ENCODE measurements at places on chromosomes 2 and 18. TPM values are rescaled to one million over a fixed set of nuclear protein-coding genes. Genes with fewer than 3 reads are reported as not detected.

- DNase-seq, result no peak
Observed at GRCh38 chr2:109494351-109494750, 119.4 kb downstream of the SEPTIN10 start.

DNA sequence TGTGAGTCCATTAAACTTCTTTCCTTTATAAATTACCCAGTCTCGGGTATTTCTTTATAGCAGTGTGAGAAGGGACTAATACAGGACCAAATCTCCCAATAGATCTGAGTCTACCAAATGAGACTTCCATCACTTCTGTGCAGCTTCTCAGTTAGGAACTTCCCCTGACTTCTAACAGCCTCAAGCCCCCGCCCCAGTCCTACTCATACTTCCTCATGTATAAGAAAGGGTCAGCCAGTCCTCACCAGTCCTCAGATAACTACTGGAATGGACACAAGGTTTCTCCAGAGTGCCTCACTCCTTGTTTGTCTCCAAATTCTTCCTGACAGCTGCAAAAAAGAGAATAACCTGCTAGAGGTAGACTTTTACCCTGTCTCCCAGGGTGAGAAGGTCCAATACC is 19.5 kb downstream of the TTC32 start:
- DNase-seq, result peak; percentile 17

DNA sequence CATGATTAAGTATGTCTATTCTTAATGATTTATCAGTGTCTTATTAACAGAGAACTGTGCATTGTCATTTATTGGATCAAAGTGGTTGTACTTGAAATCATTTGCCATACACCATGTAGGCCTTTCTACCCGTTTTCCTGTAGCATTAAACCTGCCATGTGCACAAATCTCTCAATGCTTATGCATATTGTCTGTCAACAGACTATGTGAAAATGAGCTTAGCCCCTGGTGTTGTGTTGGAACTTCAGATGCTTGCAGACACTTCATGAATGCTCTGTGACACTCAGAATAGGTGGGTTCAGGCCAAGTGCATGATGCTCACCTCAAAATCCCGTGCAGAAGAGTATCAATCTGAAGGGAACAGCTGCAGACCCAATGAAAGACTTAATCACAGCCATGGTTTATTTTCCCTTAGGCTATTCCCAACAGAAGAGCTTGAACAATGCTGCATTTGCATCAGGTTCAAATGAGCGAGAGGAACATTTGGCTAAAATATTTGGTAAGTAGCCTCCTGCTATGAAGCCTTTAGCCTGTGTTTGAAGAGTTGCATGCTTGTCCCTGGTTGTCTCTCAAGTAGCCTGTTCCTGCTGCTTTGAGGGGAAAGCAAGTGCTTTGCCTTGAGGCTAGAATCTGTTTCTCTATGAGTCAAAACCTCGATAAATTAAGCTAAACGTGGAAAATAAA is 6.1 kb downstream of the C2orf92 start:
- no peak for DNase-seq

- peak; percentile 65 for DNase-seq
Observed at GRCh38 chr2:178072383-178073301, at the start of gene PDE11A. Gene PDE11A (minus strand): TSS chr2:178072777. CDS start chr2:178072437, 340 bp downstream.

DNA sequence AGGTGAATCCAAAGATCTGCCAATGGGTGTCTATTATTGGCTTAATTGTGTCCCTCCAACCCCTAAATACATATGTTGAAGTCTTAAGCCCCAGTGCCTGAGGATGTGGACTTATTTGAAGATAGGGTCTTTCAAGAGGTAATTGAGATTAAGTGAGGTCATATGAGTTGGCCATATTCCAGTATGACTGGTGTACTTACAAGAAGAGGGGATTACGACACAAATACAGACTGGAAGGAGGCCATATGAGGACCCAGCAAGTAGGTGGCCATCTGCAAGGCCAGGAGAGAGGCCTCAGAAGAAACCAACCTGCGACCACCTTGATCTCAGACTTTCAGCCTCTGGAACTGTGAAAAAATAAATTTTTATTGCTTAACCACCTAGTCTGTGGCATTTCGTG is 121.1 kb upstream of the FN1 start:
- DNase-seq, result no peak

GRCh38 chr18:27202741-27203140 is 17.6 kb upstream of the CHST9 start:
- no peak for DNase-seq

DNA sequence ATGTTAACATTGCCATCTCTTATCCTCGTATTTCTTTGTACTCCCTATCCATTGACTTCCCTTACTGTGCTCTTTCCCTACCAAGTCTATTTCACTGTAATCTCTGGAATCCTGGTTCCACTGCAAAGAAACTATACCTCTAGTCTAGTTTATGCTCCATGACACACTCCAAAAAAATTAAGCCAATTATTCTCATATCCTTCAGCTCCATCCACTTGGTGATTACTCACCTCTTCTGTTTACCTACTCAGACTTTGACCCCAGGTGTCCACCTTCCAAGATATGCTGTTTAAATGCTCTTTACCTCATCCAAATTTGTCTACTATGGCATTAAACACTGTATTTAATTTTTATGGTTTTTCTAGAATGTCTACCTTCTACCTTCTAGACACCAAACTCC is 137.9 kb downstream of the ATAD2B start:
- no peak for DNase-seq

GRCh38 chr2:73070643-73071359 is 711 bp downstream of the SFXN5 start:
- DNase-seq, result no peak

DNA sequence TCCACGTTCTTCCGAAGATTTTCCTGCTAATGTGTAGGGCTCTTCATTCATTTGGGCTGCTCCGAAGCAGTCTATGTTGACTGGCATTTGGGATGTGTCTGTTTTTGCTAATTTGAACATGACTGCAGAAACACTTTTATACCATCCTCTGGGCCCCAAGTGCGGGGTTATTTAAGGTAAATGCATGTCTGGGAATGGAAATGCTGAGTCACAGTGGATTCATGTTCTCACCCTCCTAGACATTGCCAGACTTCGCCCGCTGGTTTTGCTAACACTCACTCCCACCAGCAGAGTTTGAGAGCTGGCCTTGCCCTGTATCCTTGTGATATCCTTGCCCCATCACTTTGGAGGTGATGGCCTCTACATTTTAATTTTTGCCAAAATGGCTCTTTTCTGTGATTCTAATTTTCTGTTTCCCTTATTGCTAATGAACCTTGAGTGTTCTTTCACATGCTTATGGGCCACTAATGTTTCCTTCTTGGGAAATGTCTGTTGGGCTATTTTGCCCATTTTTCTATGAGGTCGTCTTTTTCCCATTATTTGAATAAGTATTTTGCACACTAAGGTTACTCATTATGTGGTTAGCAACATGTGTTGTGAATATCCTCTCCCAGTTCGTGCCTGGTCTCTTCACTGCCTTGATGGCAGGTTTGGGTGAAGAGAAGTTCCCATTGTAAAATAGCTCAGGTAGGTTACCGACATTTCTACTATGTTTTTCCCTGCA is 204.1 kb downstream of the GLI2 start:
- DNase-seq, result no peak

GRCh38 chr2:71790226-71791060 is 337.1 kb downstream of the DYSF start:
- DNase-seq, result no peak

- no peak for DNase-seq
Observed at GRCh38 chr2:134392442-134393074, 138.7 kb downstream of the MGAT5 start.

GRCh38 chr2:67394734-67395133 is 2.4 kb upstream of the ETAA1 start:
- DNase-seq, result no peak

DNA sequence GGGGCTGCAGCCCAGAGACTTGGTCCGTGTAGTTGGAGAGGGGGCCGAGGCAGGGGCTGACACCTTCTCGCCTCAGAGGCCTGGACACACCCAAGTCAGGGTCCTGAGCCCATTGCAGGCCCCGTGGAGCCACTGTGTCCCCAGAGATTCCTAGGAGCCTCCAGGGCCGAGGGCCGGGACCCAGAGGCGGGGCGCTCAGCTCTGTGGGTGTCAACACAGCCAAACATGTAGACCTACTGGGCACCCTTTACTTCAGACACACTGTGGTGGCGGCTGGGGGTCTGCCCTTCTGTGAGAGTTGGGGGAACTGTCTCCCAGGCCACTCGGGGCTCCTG is 459 bp upstream of the ESPNL start:
- no peak for DNase-seq

- no peak for DNase-seq
Observed at GRCh38 chr2:86398500-86399474, 42.4 kb upstream of the KDM3A start.

DNA sequence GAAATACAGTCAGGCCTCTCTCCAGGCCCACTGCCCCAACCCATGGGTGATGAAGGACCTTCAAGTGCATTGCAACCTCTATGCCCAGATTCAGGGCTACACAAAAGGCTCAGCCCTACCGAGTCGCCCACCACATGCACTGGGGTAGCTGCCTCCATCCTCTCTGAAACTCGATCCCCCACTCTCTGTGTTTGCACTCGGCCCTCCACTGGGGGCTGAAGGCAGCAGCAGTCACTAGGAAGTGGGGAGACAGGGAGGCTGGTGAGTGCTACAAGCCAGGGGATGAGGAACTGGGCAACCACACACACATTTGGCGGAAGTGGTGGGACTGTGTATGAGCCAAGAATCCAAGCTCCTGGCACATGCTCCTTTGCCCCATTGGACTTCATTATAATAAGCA is 94.6 kb downstream of the CERS6 start:
- DNase-seq, result no peak

- peak; percentile 34 for DNase-seq
Observed at GRCh38 chr2:46014911-46015654, 282.1 kb upstream of the EPAS1 start.

DNA sequence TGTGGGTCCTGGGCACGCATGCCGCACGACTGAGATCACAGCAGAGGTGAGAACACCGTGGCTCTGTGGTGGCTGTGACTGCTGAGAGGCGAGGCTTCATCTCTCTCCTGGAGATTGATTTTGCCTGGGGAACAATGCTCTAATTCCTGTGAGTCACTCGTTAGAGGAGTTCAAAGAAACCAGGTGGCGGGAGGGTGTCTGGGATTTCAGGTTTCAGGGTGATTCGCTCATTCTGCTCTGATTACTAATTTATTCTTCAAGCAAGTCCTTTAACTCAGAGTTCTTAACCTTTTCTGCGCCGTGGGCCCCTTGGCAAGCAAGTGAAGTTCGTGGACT is 56.3 kb downstream of the GLI2 start:
- DNase-seq, result no peak

- DNase-seq, result no peak
Observed at GRCh38 chr2:216739035-216739434, 43.7 kb upstream of the IGFBP5 start.

- DNase-seq, result no peak
Observed at GRCh38 chr2:82487354-82487753, 1971.7 kb downstream of the SUCLG1 start.

The REG3G gene
- total RNA-seq, result not detected

The SULT1C4 gene
- total RNA-seq, result 2.1 TPM

The RAB31 gene
- total RNA-seq, result 39.3 TPM

The CIB4 gene
- total RNA-seq, result not detected

The EVA1A gene
- total RNA-seq, result 4.3 TPM

The EPHA4 gene
- total RNA-seq, result 5.1 TPM

The CYBRD1 gene
- total RNA-seq, result 12.6 TPM

The ANO7 gene
- total RNA-seq, result 6.9 TPM

The AKAIN1 gene
- not detected for total RNA-seq

All from H1 (cell line).